8988T (cell line): ENCODE measurements at places on chromosomes 2 and 18.

DNA sequence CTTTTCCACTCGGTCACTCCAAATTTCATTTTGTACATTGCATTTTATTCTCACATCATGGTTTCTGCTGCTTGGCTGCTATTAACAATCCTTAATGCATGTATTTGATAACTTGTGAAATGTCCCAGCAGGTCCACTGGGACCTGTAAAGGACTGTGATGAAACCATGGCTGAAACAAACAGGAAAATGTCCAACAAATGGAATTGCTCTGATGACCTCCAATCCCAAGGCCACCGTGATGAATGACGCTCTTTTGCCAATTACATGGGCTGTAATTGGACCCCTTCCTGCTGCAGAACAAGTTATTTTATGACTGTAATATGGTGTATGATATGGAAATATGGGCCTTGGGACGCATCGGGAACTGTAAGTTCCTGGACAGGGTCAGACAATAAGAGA, 224.2 kb upstream of the CXCR4 start:
- no peak for DNase-seq

DNA sequence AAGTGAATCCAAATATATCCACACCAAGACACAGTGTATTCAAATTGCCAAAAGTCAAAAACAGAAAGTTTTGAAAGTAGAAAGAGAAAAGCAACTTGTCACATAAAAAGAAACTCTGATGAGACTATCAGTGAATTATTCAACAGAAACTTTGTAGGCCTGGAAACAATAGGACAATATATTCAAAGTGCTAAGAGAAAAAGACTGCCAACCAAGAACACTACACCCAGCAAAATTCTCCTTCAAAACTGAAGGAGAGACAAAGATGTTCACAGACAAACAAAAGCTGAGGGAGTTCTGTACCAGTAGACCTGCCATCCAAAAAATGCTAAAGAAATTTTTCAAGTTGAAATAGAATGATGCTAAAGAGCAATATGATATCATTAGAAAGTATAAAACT, 69.6 kb downstream of the GYPC start:
- DNase-seq, result no peak

GRCh38 chr18:54679318-54680149, 88.5 kb downstream of the DYNAP start:
- no peak for DNase-seq

DNA sequence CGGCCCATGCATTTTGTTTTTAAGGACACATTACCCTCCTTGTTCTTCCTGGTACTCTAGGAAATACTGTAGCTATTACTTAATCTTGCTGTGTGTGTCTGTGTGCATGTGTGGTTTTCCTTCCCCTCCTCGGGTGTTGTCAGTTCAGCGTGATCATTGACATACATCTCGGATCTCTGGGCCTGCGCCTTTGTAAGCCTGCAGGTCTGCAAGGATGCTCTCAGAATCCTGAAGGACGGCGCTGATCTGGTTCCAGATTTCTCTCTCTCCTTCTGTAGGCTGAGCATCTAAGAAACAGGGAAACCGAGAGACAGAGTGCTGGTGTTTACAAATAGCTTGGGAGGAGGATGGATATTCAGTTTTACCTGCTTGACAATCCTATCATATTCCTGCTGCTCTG, 100.2 kb downstream of the CYRIA start:
- DNase-seq, result no peak

- no peak for DNase-seq
Observed at GRCh38 chr18:48879008-48879431, 71.7 kb downstream of the SMAD7 start.

DNA sequence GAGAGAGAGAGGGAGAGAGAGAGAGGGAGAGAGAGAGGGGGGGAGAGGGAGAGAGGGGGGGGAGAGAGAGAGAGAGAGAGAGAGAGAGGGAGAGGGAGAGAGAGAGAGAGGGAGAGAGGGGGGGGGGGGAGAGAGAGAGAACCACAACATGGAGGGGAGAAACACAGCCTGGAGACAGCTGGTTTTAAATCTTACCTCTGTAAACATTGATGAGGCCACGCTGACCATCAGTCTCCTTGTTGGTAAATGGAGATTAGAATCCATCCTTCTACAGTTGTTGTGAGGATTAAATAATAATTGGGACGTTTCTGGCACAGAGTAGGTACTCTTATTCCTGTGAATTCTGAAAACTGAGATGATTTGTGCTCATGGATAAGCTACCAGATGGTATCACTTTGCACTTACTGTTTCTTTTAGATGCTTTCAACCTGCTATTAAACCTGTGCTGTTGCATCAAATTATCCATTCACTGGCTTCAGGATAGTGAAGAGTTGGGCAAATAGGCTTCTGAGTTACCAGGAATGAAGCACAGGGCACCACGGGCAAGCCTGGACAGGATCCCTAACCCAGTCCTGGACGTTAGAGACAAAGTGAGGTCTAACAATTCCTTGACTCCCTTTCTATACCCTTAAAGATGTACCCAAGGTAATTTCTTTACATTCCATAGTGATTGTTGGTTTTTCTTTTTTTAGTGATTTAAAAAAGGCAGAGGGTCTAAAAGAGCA, 318.1 kb downstream of the ZNF521 start:
- DNase-seq, result no peak

DNA sequence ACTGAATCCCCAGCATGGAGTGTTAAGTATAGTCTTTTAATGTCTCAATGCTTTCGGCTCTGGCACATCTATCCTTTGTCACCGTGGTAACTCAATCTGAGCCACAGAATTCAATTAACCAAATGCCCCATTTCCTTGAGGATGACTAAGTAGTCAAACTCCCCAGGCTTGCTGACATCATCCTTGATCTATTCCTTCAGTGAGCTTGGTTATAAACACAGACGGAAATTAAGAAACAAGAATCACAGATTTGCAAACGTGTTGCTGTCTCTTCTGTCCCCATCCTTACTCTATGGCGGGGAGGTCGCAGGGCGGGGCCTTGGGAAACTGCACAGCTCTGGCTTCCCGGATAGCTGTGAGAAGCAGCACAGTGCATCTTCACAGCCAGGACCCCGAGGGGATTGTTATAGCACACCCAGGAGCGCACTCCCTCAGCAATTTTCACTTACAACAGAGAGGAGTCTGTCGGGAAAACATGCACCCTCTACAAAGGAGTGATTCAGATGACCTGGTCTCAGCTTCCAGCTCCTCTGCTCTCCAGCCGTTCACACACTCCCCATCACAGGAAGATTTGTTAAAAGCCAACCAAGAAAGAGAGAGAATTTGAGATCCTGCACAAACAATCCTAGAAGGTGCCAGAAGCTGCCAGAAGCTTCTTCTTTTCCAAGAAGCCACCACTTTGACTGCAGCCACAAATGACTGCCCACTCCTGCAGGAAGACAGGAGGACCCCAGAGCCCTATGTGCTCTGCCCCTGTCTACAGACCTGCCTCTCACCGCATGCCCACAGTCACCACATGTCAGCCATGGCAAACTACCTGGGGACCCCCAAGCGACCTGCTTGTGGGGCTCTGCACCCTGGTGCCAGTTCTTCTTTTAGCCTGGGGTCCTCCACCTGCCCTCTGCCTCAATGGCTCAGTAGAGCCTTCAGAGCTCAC, 44.9 kb upstream of the YWHAQ start:
- DNase-seq, result no peak

DNA sequence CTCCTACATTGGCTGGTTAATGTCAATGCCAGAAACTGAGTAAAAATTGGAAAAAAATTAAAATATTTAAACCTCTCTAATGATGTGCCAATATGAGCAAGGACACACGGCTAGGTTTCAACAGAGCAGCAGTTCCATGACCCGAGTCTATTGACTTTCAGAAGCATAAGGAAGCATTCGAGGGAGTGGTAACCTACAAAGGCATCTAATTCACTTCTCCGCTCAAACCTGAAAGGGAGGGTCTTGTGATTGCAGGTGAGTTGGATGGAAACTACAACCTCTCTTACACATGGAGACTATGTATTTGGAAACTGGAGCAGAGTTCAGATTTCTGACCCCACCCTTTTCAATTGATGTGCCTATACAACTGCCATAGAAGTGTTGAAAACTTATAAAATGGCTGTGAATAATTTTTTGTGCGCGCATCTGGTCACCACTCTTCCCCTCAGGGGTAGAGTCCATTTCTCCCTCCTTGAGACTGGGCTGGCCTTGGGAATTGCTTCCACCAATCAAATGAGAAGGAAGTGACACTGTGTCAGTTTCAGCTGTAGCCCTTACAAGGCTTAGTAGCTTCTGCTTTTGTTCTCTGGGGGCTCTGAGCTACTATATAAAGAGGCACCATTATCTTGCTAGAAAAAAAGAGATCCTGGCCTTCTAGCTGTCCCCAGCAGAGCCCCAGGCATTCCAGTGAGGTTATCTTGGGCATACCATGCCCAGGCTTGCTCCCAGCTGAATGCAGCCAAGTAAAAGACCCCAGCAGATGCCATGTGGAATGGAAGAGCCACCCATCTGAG, 278.0 kb downstream of the EPHA4 start:
- DNase-seq, result no peak

- DNase-seq, result no peak
Observed at GRCh38 chr18:23585897-23586248, 433 bp downstream of the NPC1 start.

DNA sequence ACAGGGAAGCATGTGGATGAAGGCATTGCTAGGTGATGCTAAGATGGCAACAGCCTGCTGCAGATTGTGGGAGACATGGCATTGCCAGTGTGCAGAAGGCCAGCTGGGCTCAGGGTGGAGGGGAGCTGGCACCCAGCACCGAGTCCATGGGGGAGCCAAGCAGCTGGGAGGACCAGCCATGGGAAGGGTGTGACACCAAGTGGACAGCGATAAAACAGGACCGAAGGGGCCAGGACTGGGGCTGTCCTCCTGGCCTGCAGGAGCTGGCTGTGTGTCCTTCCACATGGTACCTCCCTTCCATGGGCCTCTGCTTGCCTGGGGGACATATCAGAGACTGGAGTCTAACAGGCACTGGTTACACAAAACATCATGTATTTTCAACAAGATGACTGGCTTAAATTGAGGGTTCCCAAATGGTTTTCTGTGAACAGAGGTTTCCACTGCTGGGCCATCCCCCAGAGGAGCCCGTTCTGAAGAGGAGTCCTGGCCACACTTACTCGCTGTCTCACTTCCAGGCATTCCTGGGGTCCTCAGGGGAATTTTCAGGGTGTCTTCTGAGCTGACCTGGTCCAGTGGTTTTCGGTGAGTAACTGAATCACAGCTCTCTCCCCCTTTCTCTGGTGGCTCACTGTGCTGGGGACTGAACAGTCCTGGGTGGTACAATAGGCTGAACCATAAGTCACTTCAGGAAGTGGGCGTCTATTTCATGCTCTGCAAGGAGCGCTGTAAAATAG, 60.4 kb upstream of the TNP1 start:
- DNase-seq, result no peak

DNA sequence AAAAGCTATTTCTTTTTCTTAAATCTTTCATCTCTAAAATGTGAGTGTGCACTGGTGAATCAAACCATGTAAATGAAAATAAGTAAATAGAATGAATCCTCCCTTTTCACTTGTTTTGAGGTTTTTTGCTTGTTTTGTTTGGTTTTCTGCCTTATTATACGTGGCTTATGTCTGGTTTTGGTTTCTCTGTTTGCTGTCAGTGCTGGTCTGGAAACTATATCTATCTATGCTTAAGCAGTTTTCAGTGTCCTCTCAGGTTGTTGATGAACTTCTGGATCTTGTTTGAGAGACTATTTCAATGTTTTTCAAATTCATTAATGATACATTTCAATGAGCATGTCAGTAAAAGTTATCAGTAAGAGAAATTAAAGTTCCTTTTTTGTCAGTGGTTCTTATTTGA, 48.1 kb upstream of the TNFRSF11A start:
- DNase-seq, result no peak

- DNase-seq, result no peak
Observed at GRCh38 chr2:86673986-86674670, 46.0 kb upstream of the RMND5A start.

DNA sequence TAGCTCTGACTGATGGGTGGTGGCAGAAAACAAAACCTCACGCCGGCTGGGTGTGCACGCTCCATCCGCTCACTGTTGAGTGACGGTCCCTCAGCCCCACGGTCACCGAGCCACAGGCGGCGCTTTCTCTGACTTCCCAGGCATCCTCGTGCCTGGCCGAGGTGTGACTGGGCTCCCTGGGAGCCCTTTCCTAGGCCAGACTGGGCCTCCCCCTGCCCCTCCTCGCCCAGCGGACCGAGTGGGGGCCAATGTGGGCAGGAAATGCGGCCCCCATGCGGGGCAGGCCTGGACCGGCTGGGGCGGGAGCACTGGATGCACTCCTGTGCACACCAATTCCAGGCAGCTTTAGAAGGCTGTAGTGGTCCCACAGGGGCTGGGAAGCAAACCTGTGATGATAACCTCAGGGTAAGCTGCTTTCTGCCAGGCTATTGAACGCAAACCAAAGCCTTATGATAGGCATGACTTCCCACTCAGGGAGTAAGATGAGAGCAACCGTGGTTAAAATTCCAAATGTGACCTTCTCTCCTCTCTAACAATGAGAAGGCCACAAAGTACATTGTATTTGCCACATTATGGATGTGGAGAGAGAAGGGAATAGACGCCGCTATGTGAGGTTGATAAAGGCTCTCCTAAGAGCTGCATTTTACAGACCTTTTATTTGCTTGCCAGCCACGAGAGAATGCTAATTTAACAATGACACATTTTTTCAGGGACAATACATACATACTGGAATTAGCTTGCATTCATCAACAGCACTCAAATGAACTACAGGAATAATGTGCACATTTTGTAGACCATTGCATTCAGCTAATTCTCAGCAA, 83.9 kb upstream of the PGAP1 start:
- DNase-seq, result no peak

GRCh38 chr2:231146665-231147064, 21.8 kb upstream of the HTR2B start:
- DNase-seq, result no peak

DNA sequence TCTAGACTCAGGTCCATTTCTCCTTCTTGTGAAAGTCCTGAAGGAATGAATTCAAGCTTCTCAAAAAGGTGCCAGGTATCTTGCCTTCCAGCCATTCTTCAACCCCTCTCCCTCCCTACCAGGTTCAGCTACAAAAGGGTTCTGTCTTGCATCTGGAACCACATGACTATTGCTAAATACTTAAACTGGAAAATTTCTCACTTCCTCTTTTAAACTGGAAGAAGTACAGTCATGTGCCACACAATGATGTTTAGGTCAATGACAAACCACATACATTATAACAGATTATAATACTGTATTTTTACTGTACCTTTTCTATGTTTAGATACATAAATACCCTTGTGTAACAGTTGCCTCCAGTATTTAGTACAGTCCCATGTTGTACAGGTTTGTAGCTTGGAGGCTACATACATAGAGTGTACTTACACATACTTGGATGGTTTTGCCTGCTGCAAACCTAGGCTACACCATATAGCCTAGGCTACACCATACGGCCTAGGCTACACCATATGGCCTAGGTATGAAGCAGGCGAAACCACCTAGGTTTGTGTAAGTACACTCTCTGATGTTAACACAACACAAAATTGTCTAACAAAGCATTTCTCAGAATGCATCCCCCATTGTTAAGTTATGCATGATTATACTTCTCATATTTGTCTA, 142.0 kb upstream of the DNMT3A start:
- no peak for DNase-seq

DNA sequence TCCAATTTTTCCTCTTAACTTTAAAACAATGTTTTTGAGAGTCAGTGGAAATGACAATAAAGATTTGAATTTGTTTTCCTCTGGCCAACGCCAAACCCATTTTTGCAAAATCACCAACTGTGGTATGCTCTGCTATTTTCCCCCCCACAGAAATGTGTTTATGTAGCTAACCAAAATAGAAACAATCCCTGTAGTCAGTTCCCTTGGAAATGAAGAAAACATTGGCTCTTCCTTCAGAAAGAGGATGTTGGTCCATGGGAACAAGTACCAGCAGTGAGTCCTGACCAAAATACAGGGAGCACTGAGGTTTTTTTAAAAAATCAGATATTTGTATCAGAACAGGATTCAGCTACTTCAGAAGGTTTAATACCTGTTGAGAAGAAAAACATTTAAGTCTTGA, 65.3 kb downstream of the SLC40A1 start:
- no peak for DNase-seq
